ENCODE measurements at places on chromosomes 2 and 18. TPM values are rescaled to one million over a fixed set of nuclear protein-coding genes. Genes with fewer than 3 reads are reported as not detected.
A peak's percentile ranks its signal among the peaks of the same experiment; 100 is the strongest.

DNA sequence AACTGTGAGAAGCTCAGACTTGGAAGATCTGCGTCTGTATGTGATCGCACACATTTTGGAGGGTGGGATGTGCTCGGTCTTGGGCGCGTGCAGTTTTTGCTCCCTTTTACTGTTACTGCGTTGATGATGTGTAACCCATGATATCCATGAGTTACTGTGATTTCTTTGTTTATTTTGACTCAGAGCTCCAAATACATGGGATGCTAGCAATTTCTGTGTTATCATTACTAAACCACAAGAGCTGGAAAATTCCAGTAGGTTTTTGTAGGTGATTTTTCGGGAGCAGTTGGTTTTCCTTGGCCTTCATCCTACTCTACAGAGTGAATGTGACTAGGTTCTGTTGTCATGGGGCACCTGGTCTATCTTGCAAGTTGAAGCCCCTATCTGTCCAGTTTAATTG is 124.2 kb downstream of the AGAP1 start:
- H3K4me3 ChIP-seq: no peak overlapping the region
- no peaks in the 10 kb centered on the region for H3K27me3 ChIP-seq

- DNase-seq: no peak
- H3K4me3 ChIP-seq: no peak overlapping the region
- peaks cover 5% of the 10 kb centered on the region for H3K27me3 ChIP-seq
- no peaks in the 10 kb centered on the region for H3K36me3 ChIP-seq
Observed at GRCh38 chr2:8219096-8219495, 462.8 kb upstream of the ID2 start.

DNA sequence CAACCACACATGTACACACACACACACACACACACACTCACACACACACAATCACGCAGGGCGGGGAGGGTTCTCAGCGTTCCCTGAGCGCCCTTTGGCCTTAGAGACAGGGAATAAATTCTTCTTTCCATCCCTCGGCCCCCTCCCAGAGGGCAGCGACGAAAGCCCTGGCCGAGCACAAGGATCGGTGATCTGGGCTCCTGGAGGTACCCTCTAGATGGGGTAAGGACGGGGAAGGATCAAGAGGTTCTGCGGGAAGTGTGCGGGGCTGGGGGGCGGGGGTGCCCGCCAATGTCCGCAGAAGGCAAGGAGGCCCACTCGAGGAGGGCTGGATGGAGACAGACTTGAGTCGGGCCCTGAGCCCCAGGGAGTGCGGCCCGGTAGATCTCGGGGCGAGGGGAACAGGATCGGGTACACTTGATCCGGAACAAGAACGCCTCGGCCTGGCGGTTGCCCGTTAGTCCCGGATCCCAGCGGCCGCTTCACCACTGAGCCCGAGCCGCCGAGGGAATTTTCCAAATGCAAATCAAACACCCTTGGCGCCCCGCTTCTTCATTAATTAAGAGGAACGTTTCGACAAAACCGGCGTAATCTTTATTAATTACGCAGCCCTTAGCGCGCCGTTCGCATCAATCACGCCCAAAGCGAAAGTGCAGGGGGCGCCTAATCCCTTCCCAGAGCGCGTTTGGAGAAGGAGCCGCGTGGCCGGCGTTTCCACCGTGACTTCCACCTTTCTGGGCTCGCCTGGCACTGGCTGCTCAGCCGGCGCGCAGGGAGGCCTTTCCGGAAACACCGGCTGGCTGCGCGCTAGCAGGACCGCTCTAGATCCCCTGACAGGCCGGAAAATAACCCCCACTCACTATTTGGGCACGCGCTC is 7.0 kb upstream of the PAX3 start:
- H3K36me3 ChIP-seq: peaks cover 19% of the 10 kb centered on the region
- H3K27ac ChIP-seq: peak overlapping the region; percentile 30
- H3K27me3 ChIP-seq: peaks cover 92% of the 10 kb centered on the region
- DNase-seq: no peak
- H3K4me1 ChIP-seq: peaks cover 25% of the 10 kb centered on the region
- peak overlapping the region; percentile 71 for H3K4me3 ChIP-seq

- peak overlapping the region; percentile 40 for H3K4me3 ChIP-seq
- H3K27me3 ChIP-seq: peaks cover 42% of the 10 kb centered on the region
- DNase-seq: peak; percentile 51
- H3K36me3 ChIP-seq: no peaks in the 10 kb centered on the region
Observed at GRCh38 chr2:74440378-74441169, 1.2 kb downstream of the RTKN start.

DNA sequence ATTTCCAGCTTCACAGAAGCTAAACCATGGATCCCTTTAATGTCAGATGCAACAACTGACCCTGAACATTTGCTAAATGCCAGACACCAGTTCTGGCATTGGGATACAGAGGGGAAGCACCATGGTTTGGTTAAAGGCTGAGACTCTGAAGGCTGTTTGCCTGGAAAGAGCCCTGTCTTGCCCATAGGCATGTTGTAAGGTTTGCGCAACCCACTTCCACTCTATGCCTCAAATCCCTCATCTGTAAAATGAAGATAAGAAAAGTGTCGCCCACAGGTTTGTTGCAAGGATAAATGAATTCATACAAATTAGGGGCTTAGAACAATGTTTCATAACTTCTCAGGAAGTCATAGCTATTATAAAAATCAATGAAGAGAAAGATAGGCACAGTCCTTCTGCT is 380.9 kb upstream of the GYPC start:
- H3K27ac ChIP-seq: no peak overlapping the region
- H3K36me3 ChIP-seq: no peaks in the 10 kb centered on the region
- H3K27me3 ChIP-seq: no peaks in the 10 kb centered on the region
- no peaks in the 10 kb centered on the region for H3K4me1 ChIP-seq
- DNase-seq: no peak
- H3K4me3 ChIP-seq: no peak overlapping the region

DNA sequence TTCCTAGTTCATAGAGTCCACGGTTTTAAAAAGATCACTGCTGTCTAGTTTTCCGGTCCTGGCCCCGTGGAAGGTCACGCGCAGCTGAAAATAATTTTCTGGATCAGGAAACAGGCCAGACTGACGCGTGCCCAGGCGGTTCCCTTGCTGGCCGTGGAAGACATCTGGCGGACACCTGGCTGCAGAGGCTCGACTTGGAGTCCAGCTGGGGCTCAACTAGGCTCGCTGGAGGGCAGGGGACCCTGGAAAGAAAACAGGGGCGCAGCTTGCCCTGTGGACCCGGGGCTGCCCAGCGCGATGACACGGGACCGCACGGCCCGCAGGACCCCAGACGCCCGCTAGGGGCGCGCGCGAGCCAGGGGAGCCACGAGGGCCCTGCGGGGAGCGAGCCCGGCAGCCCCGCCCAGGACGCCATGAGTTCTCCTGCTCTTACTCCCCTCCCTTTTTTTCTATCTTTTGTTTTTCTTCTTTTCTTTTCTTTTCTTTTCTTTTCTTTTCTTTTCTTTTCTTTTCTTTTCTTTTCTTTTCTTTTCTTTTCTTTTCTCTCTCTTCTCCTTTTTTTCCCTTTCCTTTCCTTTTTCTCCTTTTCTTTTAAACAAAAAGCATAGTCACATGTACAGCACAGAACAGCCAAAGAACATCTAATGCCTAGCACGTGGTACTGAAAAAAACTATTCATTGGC is 43.2 kb upstream of the UBE2F start:
- peak overlapping the region; percentile 18 for H3K4me3 ChIP-seq
- DNase-seq: peak; percentile 84
- peaks cover 4% of the 10 kb centered on the region for H3K36me3 ChIP-seq
- H3K4me1 ChIP-seq: peaks cover 41% of the 10 kb centered on the region

- no peak overlapping the region for H3K4me3 ChIP-seq
- no peak for DNase-seq
- H3K27me3 ChIP-seq: peaks cover 10% of the 10 kb centered on the region
Observed at GRCh38 chr18:62590799-62591590, 68.2 kb downstream of the ZCCHC2 start.

DNA sequence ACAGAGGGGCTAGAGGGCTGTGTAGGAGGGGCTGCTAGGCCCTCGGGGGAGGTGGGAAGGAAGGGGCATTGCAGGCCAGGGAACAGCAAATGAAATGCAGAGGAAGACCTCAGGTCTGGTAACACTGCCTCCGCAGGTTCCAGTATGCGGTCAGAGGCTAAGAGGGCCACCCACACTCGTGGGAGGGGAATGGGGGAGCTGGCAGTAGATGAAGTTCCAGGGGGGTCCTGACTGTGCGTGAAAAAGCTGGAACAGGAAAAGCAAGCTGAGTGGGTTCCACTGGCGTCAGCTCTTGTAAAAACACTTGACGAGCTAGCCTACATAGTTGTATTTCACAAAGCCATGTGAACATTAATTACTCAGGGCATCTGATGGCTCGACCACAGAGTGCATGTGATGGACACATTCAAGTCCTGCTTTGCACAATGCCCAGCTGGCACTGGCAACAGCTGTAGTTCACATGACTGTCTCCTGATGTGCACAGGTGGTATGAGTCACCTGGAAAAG is 29.0 kb upstream of the PTPN4 start:
- H3K27me3 ChIP-seq: peaks cover 7% of the 10 kb centered on the region
- DNase-seq: no peak
- H3K27ac ChIP-seq: no peak overlapping the region
- H3K36me3 ChIP-seq: no peaks in the 10 kb centered on the region

DNA sequence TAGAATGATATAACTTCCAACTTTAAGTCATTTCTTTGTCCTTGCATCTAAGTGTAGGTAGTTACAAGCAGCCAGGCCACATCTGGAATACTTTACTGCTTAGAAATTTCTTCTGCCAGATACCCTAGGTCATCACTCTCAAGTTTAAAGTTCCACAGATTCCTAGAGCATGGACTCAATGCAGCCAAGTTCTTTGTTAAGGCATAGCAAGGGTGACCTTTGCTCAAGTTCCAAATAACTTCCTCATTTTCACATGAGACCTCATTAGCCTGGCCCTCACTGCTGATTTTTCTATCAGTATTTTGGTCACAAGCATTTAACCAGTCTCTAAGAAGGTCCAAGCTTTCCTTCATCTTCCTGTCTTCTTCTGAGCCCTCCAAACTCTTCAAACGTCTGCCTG is 7.8 kb upstream of the UGT1A9 start:
- no peak overlapping the region for H3K4me3 ChIP-seq
- DNase-seq: no peak
- H3K36me3 ChIP-seq: no peaks in the 10 kb centered on the region

- H3K27ac ChIP-seq: no peak overlapping the region
- H3K27me3 ChIP-seq: peaks cover 2% of the 10 kb centered on the region
- no peaks in the 10 kb centered on the region for H3K36me3 ChIP-seq
- no peak overlapping the region for H3K4me3 ChIP-seq
- DNase-seq: no peak
- H3K4me1 ChIP-seq: no peaks in the 10 kb centered on the region
Observed at GRCh38 chr18:8660316-8660715, 45.0 kb upstream of the MTCL1 start.

- no peak overlapping the region for H3K4me3 ChIP-seq
- no peak for DNase-seq
- H3K27me3 ChIP-seq: no peaks in the 10 kb centered on the region
- H3K4me1 ChIP-seq: no peaks in the 10 kb centered on the region
Observed at GRCh38 chr18:42480441-42480840, 525.4 kb downstream of the PIK3C3 start.

- H3K4me3 ChIP-seq: no peak overlapping the region
- no peak overlapping the region for H3K27ac ChIP-seq
- DNase-seq: no peak
- H3K4me1 ChIP-seq: no peaks in the 10 kb centered on the region
- H3K36me3 ChIP-seq: no peaks in the 10 kb centered on the region
- H3K27me3 ChIP-seq: peaks cover 6% of the 10 kb centered on the region
Observed at GRCh38 chr2:106566050-106566449, 78.9 kb downstream of the CD8B2 start.

- no peaks in the 10 kb centered on the region for H3K4me1 ChIP-seq
- H3K27me3 ChIP-seq: peaks cover 9% of the 10 kb centered on the region
- H3K36me3 ChIP-seq: no peaks in the 10 kb centered on the region
- no peak overlapping the region for H3K27ac ChIP-seq
Observed at GRCh38 chr2:205975082-205975949, 110.7 kb downstream of the INO80D start.

- peaks cover 12% of the 10 kb centered on the region for H3K36me3 ChIP-seq
- H3K4me1 ChIP-seq: peaks cover 74% of the 10 kb centered on the region
- H3K4me3 ChIP-seq: peak overlapping the region; percentile 73
- no peak for DNase-seq
- H3K27ac ChIP-seq: peak overlapping the region; percentile 99
Observed at GRCh38 chr2:105738658-105739241, 6.0 kb upstream of the NCK2 start.

DNA sequence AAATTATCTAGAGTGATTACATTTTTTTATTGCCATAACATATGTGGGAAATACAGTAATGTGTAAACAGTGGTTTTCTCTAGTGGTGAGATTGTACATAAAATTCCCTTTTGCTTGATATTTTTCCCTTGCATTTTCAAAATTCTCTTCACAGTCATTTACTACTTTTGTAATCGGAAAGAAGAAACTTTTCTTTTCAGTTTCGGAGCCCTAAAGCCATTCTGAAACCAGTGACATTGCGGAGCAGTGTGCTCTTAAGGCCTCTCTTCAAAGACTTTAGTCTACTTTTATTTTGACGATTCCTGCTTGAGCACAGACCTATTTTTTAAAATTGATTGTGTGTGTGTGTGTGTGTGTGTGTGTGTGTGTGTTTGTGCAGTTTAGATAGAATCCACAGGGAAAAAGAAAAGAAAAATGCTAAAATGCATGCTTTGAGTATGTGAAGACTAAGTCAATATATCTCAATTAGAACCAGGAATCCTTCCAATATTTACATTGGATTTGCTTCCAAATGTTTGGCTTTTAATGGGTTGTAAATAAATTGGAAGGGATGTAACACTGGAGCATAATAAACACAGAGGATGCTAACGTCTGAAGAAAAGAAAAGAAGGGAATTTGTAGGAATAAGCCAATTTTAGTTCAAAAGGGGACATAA is 357.4 kb downstream of the RND3 start:
- DNase-seq: no peak
- no peak overlapping the region for H3K4me3 ChIP-seq
- H3K36me3 ChIP-seq: no peaks in the 10 kb centered on the region
- H3K4me1 ChIP-seq: no peaks in the 10 kb centered on the region
- no peak overlapping the region for H3K27ac ChIP-seq

DNA sequence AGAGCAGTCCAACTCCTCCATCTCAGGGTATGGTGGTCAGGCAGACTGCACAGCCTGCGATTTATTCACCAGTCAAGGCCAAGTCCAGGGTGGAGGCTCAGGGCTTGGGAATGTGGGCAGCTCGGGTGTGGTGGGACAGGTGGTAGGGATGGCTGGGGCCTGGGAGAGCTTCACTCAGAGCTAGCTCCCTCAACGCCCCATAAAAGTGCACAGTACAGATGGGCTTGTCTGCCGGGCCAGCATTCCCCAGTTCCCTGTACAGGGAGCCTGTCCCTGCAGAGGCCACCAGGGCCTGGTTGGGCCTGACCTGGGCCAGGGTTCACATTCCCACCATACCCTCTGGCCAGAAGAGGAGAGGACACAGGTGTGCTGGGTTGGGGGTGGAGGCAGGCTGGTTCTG is 49.2 kb upstream of the OTOS start:
- H3K27ac ChIP-seq: no peak overlapping the region
- DNase-seq: no peak
- H3K27me3 ChIP-seq: peaks cover 7% of the 10 kb centered on the region
- no peak overlapping the region for H3K4me3 ChIP-seq

The HNMT gene
- not detected for total RNA-seq

The CCDC150 gene
- 23.9 TPM for total RNA-seq

The REG1A gene
- total RNA-seq: not detected

The OSR1 gene
- total RNA-seq: not detected

The AMMECR1L gene
- 15.0 TPM for total RNA-seq

The HRH4 gene
- total RNA-seq: not detected

The NYAP2 gene
- total RNA-seq: not detected

The IHH gene
- total RNA-seq: not detected
